Right atrium auricular region (tissue), 2 donors: ENCODE measurements at places on chromosomes 1 and 21. TPM values are rescaled to one million over a fixed set of nuclear protein-coding genes. Genes with fewer than 3 reads are reported as not detected.

The KISS1 gene
- total RNA-seq = not detected

The SYNJ1 gene
- 7.9 TPM for total RNA-seq

The AMIGO1 gene
- 11.0 TPM for total RNA-seq

The S100A7 gene
- not detected for total RNA-seq

The C1orf185 gene
- not detected for total RNA-seq

The VWA1 gene
- total RNA-seq = 13.0 TPM

The CCDC185 gene
- total RNA-seq = not detected

The OTUD3 gene
- 31.6 TPM for total RNA-seq

The HES2 gene
- total RNA-seq = not detected

The OR2T35 gene
- not detected for total RNA-seq

The KAZN gene
- total RNA-seq = 6.8 TPM

The MFSD2A gene
- total RNA-seq = 5.1 TPM

The NBPF20 gene
- 0.59 TPM for total RNA-seq

The OR2G6 gene
- total RNA-seq = not detected

The MAP1LC3C gene
- not detected for total RNA-seq

The TNFRSF14 gene
- total RNA-seq = 14.5 TPM

The PDZK1IP1 gene
- total RNA-seq = 3.1 TPM

The FAM72C gene
- total RNA-seq = 0.12 TPM
